Stimulated activated CD8-positive, alpha-beta memory T cell treated with anti-CD3 and anti-CD28 coated beads, Interleukin-4, amount 100 ng/mL, for 4 hours (primary cell): ENCODE measurements at places on chromosomes 3 and 15.

- no peak for DNase-seq
Measured at GRCh38 chr3:27628026-27628750, 93.9 kb downstream of the EOMES start.

GRCh38 chr3:20563251-20563650 lies 377.2 kb upstream of the SGO1 start:
- DNase-seq, result no peak

GRCh38 chr3:42557854-42558253 lies 23.9 kb downstream of the SEC22C start:
- no peak for DNase-seq

DNA sequence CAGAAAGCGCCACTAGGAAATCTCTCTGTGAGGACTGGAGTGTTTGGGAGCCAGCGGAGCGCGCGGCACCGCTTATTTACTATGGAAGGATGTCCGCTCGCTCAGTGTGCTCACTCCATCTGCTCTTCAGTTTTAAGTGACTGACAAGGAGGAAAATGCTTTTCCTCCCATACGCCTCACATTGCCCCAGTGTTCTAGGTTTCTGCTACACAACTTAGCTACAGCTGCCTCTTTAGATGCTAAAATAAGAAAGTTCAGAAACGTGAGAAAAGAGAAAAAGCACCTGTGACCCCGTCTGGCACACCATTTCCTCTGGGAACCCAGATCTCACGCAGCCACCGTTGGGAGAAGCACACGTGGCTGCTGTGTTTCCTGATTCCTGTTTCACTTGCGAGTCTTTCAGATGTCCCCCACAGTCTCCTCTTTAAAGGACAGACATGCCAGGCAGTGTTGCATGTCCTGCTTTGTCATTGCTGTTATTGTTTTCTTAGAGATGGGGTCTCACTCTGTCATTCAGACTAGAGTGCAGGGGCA lies 11.7 kb upstream of the MUSTN1 start:
- no peak for DNase-seq

- DNase-seq, result no peak
Measured at GRCh38 chr15:52103217-52104207, 9.1 kb downstream of the BCL2L10 start.

GRCh38 chr15:85639752-85640381 lies 154.9 kb downstream of the KLHL25 start:
- DNase-seq, result no peak

- no peak for DNase-seq
Measured at GRCh38 chr15:33675246-33675645, 293.1 kb upstream of the CHRM5 start.

- no peak for DNase-seq
Measured at GRCh38 chr15:61712129-61712759, 348.0 kb downstream of the VPS13C start.

DNA sequence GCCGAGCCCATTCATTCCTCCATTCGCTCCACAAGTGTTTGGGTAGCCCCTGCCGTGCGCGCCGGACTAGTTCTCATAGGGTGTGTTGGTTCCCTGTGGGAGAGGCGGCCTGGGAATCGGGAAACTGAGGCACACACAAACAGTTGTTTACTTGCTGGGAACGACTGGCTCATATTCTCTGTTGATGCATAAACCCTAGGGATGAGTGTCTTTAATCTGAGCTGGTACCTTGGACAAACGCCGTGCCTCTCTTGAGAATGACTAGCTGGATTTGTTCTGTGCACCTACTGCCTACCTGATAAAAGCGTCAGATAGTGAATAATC lies 737 bp downstream of the DNAJA4 start:
- DNase-seq, result no peak

DNA sequence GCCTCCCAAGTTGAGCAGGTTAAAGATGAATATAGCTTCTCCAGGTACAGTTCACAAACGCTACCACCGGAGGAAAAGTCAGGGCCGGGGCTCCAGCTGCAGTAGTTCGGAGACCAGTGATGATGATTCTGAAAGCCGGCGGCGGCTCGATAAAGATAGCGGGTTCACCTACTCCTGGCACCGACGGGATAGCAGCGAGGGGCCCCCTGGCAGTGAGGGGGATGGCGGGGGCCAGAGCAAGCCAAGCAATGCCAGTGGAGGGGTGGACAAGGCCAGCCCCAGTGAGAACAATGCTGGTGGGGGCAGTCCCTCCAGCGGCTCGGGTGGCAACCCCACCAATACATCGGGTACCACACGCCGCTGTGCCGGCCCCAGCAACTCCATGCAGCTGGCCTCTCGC lies 61.4 kb downstream of the SNRK start:
- no peak for DNase-seq

DNA sequence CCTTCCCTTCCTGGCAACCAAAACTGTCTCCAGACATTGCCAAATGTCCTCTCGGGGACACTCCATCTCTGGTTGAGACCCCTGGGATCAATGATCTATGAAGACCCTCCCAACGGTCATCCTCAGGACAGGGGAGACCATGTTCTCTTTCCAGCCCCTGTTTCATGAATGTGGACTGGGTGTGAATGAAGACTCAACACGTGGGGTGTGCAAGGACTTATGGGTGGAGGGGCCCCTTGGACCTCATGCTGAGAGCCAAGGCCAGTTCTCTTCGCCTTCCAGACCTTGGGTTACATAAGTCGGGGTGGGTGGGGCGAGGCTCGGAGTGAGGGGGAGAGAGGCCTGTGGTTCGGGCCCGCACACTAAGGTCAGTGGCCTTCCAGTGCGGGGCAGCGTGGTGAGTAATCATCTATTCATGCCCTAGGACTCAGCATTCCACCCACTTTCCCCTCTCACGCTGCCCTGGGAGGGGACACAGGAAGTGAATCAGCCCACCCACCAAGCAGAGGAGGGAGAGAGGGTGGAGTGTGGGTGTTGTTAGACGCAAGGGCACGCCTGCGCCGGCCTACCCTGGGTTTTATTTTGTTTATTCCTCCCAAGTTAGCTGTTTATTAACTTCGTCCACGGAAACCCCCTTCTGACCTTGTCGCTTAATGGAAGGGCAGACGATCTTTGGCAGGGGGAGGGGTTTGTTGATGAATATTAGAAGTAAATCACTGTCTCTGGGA lies 6.7 kb downstream of the PAQR5 start:
- no peak for DNase-seq

DNA sequence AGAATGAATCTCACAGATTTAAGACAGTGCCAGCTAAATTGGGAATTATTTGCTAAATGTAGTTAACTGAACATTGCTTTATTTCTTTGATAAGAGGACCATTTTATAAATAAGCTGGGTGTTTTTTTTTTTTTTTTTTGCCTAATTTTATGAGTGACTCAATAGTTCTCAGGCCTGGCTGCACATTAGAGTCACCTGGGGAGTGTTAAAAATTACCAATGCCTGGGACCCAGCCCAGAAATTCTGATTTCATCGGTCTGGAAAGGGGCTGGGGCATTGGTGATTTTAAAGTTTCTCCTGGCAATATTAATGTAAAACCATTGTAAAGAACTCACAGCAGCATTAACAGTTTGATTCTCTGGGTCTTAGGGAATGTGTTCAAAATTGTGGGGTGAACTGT lies 51.2 kb upstream of the PHLDB2 start:
- DNase-seq, result no peak

GRCh38 chr15:80480909-80481308 lies 76.7 kb downstream of the ARNT2 start:
- DNase-seq, result no peak

DNA sequence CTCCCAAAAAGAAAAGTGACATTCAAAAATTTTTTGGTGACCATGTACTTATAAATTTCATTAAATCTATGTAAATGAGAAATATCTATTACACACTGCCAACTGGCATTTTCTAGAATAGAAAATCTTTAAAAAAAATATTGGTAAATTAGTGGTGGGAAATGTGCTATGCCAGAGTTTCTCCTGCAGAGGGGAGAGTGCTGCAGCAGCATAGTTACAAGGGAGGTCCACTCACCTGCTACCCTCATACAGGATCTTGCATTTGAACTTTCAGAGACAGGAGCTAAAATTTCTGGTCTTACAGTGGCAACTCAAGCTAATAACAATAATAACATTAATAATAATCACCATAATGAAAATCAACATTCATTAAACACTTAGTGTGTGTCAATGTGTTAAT lies 459.6 kb downstream of the NSUN3 start:
- DNase-seq, result no peak

- no peak for DNase-seq
Measured at GRCh38 chr3:171874251-171874681, 31.1 kb downstream of the TMEM212 start.

GRCh38 chr3:141021261-141021660 lies 29.9 kb upstream of the SPSB4 start:
- no peak for DNase-seq

DNA sequence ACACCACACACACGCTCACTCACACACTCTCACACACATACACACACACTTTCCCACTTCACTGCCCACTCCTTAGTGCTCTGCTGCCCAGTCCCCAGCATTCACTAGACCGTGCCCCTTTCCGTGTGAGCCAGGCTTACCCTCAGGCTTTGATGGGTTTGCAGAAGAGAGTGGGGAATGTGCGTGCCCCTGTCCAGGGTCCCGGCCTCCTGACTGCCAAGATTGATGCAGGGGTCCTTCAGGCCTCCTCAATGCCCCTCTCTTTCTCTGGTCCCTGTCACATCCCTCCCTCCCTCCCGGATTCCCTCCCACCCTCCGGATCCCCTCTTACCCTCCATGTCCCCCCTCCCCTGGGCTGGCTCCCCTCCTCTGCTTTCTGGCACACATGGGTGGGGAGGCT lies 27.9 kb upstream of the KIF23 start:
- no peak for DNase-seq

DNA sequence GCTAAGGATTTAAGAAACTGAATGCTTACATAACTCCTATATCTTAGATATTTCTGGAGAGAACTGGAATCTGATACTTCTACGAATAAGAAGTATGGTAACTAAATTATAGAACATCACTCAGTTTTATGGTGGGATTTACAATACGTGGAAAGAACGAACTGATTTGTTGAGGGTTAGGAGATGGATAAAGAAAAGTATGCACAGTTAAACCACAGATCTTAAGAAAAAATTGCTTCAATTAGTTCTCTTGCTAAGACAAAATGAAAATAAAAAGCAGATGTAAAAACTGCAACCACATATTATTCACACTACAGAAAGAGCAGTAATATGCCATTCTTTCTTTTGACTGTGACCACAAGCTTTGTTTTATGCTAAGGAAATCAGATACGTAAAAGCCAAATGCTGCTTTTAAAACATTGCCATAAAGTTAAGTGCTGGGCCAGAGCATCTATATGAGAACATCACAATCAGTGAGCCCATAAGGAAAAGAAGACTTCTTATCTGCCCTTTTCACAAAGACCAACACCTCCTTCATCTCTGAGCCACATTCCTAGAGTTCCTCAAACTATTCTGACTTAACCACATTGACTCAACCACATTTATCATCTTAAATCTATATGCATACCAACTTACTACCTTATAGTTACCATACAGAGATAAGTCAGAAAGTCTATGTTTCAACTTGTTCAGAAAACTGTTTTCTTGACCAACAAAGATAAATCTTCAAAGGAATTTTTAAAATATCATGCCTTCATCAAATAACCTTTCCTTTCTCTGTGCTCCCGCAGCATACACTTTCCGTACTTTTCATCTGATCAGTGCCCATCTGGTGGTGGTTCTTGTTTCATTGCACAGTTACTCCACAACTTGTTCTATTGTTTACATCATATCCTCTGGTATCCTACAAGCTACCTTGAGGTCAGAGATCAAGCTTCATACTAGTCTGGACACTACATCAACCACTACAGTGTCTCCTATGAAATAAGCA lies 61.7 kb downstream of the FSIP1 start:
- no peak for DNase-seq

- no peak for DNase-seq
Measured at GRCh38 chr3:33681667-33682066, 36.4 kb downstream of the CLASP2 start.

GRCh38 chr15:82963471-82964341 lies 11.2 kb upstream of the HOMER2 start:
- DNase-seq, result no peak

DNA sequence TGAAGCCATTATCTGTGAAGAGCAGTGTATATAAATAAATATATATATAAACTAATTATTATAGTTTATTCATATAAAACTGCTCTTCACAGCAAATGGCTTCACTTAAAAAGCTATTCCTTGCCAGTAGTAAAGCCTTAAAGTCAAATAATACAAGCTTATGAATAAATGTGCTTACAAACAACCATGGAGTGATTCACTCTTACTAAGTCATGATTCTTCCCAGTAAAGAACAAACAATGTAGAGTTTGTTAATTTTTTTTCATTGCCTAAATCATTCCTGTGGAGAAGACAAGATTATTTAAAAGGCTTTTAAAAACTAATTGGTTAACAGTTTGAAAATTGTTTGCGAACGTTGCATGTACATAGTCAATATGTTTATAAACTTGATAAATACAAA lies 140.7 kb downstream of the PLCH1 start:
- DNase-seq, result no peak

DNA sequence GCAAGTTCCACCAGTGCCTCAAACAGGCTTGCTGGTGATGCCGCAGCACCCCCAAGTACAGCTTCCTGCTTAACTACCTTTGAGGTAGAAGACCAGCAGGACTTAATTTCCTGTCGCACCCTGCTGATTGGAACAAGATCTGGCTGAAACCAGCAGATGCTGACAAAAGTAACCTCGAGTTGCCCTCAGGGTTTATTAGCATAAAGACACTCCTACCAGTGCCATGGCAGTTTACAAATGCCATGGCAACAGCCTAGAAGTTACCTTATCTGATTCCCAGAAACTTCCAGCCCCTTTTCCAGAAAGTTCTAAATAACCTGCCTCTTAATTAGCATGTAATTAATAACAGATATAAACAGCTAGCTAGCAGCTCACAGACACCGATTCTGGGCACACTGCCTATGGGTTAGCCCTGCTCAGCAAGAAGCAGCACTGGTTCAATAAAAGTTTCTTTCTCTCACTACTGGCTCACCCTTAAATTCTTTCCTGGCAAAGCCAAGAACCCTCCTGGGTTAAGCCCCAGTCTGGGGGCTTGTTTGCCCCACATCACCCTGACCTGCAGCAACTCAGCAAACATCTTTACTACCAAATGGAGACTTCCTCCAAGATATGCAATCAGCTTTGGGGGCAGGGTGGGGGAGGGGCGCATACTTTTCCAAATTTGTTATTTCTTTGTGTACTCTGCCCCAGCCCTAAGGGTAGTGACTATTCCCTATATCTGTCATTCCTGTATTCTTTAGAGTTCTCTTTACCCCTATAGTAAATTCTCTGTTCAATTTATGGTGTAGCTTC lies 54.2 kb downstream of the MAP4 start:
- no peak for DNase-seq

GRCh38 chr3:67377299-67377698 lies 277.1 kb downstream of the SUCLG2 start:
- DNase-seq, result no peak
